ENCODE measurements at places on chromosomes 2 and 18.

GRCh38 chr18:74806700-74807416 lies 209.2 kb downstream of the ZNF407 start:
- DNase-seq = no peak

DNA sequence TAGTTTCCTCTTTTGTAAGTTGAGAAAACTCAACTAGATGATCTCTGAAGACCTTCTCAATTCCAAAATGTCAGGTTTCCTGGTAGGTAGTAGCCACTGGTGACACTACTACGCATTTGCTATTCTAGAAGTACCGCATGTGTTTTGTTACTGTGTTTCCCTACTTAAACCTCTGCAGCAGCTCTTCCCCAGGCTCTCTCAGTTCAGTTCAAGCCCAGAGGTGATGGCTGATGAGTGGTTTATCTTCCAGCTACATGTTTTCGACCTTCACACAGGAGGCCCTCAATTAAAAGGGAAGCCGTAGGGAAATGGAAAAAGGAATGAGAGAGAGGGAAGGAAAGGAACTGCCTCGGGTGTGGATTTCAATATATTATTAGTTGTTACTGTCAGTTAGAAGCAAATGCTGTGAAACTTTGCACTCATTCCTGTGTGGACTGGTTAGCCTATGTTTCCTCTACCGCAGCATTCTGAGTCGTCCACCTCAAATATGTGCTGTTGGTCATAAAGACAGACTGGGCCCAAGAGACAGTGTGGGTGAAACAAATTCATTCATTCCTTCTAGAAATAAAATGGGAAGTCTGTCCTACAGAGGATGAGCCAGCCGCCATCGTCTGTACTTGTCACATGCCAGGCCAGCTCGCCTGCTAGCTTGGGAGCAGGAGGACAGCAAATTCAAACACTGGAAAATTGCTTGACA lies 455.2 kb upstream of the RAB12 start:
- DNase-seq = no peak

- DNase-seq = no peak
These were observed 320.1 kb downstream of the SLC4A3 start for GRCh38 chr2:219947575-219947974.

DNA sequence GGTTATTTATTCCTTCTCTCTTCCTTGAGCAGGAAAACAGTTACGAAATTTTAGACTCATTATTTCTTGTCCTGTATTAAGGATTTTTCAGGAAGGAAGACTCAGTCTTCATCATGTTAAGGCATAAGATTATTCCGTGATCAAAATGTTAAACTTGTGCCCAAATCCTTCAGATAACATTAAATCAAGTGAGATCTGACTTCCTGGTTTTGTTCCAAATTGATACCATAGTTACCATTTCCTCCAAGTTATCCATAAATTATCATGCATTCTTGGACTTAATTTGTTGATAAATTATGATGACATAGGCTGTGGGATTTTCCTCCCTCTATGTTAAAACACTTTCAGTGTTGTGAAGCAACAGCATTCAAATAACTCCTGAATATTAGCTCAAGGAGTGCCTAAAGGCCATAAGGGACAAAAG lies 31.9 kb downstream of the EFEMP1 start:
- no peak for DNase-seq

DNA sequence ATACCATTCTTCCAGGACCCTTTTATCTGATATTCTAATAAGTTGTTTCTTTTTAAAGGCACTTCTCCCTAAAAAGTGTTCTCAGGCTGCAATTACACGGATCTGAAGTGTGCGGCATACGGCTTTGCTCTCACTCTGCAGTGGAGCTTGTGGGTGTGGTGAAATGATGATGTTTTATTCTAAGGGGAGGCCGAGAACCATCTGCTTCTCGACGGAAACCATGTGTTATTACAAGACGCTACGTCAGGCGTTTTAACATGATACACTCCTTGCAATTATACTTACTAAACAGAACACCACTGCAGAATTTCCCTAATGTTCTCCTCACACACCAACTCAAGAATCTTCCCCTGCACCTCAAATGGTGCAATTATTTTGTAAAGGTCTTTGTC lies 34.9 kb upstream of the CTDP1 start:
- DNase-seq = no peak

- no peak for DNase-seq
These were observed 1934.3 kb downstream of the SUCLG1 start for GRCh38 chr2:82524826-82525225.

DNA sequence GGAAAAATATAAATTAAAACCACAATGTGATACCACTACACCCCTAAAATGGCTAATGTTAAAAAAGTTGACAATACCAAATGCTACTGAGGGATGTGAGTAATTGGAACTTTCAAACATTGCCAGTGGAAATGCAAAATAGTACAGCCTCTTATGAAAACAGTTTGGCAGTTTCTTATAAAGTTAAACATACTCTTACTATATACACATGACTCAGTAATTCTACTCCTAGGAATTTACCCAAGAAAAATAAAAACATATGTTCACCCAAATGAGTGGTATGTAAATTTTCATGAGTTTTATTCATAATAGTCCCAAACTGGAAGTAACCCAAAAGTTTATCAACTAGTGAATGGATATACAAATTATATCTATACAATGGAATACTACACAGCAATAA lies 228.0 kb downstream of the CYP26B1 start:
- DNase-seq = no peak

GRCh38 chr2:226215902-226216503 lies 583.6 kb downstream of the IRS1 start:
- DNase-seq = peak; percentile 82

DNA sequence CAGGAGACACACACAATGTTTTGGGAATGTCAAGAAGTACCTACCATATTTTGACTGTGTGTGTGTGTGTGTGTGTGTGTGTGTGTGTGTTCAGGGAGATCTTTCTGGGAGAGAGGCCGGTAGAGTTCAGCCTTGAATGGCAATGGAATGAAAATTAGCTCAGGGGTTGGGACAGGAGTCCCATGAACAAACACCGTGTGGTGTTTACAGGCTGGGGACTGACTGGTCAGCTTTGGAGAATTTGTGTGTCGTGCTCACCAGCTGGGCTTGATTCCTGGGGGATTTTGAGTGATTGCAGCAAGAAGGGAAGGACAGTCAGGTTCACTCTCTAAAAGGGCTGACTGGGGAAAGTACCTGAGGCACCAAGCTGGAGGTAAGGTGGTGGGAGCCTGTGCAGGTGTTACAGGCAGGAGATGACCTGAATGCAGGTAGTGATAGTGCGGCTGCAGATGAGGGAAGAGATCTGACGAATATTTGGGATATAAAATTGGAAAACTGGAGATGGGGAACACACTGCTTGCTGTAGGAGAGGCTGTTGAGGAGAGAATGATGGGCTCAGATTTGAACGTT lies 2.5 kb upstream of the ADNP2 start:
- no peak for DNase-seq

DNA sequence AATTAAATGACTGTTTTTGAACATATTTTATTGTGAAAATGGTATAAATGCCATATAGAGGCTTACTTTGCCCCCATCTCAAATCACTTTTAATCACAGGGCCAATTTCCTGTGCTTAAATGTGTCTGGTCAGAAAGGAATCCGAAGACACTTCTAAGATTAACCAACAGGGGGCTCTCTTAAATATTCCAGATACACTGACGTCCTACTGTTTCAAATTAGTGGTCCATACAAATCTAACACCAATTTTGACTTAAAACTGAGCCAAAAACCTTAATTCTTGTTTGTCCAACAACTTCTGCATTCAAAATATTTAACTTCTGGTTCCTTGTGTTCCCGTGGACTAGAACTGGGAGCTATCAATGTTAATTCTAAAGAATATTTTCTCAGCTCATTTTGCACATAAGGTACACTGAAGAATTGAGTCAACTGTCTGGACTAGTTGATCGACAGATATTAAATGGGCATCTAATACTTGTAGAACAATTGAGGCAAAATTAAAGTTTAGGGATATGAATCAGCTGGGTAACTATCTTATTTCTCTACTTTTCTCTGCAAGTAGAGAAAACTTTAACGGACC lies 557.5 kb downstream of the ARHGAP15 start:
- peak; percentile 57 for DNase-seq

DNA sequence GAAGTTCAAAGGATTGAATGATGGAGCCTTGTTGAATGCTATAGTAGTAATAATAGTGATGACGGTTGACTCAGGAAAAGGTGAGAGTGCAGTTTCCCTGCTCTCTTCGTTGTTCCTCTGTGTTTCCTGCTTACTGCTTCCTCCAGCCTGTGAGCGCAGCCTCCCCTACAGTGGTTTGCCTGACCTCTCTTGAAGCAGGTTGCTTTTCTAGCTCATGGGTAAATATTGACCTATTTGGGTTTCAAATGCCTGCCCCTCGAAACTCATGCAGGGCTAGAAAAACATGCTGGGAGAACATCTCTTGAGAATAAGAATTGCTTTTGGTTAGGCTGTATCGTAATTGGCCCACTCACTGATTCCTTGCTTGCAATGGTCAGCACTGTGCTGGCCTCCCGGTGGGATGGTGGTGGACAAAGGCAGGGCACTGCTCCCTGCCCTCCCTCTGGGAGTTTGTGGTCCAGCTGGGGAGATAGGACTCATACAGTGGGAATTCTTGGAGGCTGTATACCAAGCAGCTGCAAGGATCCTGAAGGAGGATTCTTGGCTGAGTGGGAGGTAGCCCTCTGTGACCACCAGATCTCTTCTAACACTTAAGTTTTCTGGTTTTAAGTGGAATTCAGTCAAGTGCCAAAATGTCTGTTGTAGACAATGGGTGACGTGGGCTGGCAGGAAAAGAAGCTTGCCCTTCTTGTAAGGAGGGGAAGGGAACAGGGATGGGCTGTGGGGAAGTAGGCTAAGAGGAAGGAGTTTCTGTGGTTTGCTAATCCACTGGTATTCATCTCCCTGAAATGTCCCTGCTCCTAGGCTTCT lies 5.4 kb upstream of the RNF181 start:
- no peak for DNase-seq

DNA sequence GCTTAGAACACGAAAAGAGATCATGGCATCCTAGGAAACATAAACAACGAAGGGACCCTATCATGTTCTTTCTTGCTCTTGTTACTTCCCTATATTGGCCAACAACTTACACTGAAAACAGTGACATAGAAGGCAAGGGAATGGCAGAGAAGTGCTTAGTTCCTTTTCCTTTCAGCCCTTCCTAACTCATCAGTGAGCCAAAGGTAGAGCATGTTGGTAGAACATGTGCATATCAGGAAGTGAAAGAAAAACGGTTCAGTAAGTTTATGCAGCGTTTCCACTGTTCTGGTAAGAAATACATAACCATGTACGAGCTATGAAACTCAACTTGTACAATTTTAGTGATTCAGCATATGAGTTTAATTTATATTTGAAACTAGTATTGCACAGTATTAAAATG lies 21.7 kb downstream of the AKAIN1 start:
- no peak for DNase-seq
